ENCODE measurements at places on chromosomes 2 and 18. TPM values are rescaled to one million over a fixed set of nuclear protein-coding genes. Genes with fewer than 3 reads are reported as not detected.

LIMS3 gene
- total RNA-seq, result 3.4 TPM

TXNDC2 gene
- total RNA-seq, result not detected

TMEM169 gene
- 0.23 TPM for total RNA-seq

TMEM214 gene
- 24.7 TPM for total RNA-seq

SPC25 gene
- 0.17 TPM for total RNA-seq

ST8SIA3 gene
- total RNA-seq, result not detected

SANBR gene
- total RNA-seq, result 6.7 TPM

AGAP1 gene
- 18.2 TPM for total RNA-seq

CHN1 gene
- total RNA-seq, result 26.5 TPM

SPR gene
- 36.3 TPM for total RNA-seq

RBM44 gene
- 0.25 TPM for total RNA-seq

HOXD8 gene
- total RNA-seq, result not detected

LMAN2L gene
- 22.9 TPM for total RNA-seq

SCN9A gene
- 0.59 TPM for total RNA-seq

NEUROD1 gene
- total RNA-seq, result not detected

DNA sequence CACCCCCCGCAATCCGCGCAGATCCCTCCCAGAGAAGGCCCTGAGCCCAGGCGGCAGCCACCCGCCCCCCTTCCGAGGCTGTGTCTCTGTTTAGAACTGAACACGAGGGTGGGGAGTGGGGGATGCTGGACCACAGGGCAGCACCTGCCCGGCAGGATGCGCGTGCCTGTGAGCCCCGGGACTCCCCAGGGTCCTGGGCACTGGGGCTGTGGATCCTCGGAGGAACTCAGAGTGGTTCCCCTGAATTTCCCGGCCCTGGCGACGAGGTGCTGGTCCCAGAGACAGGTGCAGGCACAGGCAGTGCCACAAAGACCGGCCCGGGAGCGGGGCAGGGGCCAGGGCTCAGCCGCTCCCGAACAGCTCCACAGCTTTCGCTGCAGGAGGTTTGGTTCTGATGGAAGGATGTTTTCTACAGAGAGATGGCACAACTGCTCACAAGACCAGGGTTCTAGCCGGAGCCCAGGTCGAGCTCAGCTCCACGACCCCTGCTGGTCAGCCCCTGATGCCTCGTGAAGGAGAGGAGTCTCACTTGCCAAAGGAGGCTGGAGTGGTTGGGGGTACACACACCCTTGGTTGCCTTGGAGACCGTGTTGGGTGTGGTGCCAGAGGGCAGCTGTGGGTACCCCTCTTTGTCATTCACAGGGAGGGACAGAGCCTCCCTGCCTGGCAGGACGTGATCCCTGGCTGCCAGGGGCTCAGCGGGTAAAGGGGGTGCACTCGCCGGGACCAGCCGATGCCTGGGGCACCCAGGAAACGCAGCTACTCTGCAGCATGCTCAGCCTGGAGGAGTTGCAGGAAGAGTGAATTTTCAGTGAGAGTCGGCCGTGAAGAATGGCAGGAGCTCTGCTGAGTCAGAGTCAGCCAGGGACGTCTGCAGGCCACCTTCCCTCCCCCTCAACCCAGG lies 4.4 kb upstream of the NEU4 start:
- peaks cover 12% of the 10 kb centered on the region for H3K27me3 ChIP-seq
- no peak overlapping the region for H3K27ac ChIP-seq
- peak overlapping the region; percentile 28 for H3K4me3 ChIP-seq
- H3K4me1 ChIP-seq, result peaks cover 22% of the 10 kb centered on the region

- no peak overlapping the region for H3K4me3 ChIP-seq
- H3K27ac ChIP-seq, result no peak overlapping the region
- no peaks in the 10 kb centered on the region for H3K36me3 ChIP-seq
- no peaks in the 10 kb centered on the region for H3K27me3 ChIP-seq
- no peak for DNase-seq
- H3K4me1 ChIP-seq, result peaks cover 11% of the 10 kb centered on the region
Measured at GRCh38 chr2:236772220-236772837, 202.7 kb downstream of the ACKR3 start.

GRCh38 chr18:49904871-49905555 lies 91.7 kb upstream of the ACAA2 start:
- no peaks in the 10 kb centered on the region for H3K36me3 ChIP-seq
- no peak for DNase-seq
- no peak overlapping the region for H3K27ac ChIP-seq
- no peaks in the 10 kb centered on the region for H3K27me3 ChIP-seq
- no peaks in the 10 kb centered on the region for H3K4me1 ChIP-seq

DNA sequence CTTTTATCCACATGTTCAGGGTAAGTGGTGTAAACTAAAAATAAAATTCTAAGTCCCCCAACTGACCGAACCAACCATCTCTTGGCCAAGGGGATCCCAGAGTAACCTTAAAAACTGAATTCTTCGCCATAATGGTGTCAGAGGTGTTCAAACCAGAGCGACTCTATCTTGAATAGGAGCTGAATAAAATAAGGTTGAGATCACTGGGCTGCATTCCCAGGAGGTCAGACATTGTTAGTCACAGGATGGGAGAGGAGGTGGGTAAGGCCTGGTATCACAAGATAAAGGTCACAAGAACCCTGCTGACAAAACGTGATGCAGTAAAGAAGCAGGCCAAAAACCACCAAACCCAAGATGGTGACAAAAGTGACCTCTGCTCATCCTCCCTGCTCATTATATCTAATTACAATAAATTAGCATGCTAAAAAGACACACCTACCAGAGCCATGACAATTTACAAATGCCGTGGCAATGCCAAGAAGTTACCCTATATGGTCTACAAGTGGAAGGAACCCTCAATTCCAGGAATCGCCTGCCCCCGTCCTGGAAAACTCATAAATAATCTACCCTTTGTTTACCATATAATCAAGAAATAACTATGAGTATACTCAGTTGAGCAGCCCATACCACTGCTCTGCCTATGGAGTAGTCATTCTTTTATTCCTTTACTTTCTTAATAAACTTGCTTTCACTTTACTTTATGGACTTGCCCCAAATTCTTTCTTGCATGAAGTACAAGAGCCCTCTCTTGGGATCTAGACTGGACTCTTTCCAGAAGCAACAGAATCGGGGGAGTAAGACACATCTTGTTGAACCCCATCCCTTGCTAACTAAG lies 302.4 kb downstream of the STK39 start:
- no peaks in the 10 kb centered on the region for H3K36me3 ChIP-seq
- H3K4me3 ChIP-seq, result no peak overlapping the region
- H3K4me1 ChIP-seq, result peaks cover 14% of the 10 kb centered on the region
- no peak overlapping the region for H3K27ac ChIP-seq
- no peak for DNase-seq
- no peaks in the 10 kb centered on the region for H3K27me3 ChIP-seq

DNA sequence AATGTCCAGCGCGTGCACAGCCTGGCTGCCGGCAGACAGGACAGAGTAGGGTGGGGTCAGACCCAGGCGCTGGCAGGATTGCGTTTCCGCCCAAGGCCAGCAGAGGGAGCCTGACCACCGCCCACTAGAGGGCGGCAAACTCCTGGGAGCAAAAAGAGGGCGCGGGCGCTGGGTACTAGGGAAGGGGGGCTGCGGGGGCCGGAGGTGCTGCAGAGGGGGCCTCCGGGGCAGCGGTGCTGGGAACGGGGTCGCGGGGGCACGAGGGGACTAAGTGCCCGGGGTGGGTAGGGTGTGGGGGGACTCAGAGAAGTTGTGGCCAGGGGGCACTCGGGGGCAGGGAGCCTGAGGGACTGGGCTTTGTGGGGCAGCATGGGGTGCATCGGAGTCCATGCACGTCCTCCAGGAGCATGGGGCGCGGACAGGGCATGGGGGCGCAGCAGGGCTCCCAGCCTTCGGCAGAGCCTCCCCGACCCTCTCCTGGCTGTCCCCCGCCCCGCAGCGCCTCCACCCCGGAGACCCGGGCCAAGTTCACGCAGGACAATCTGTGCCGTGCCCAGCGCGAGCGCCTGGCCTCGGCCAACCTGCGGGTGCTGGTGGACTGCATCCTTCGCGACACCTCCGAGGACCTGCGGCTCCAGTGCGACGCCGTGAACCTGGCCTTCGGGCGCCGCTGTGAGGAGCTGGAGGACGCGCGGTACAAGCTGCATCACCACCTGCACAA lies 3.2 kb downstream of the TEKT4 start:
- DNase-seq, result no peak
- H3K27me3 ChIP-seq, result no peaks in the 10 kb centered on the region
- no peak overlapping the region for H3K27ac ChIP-seq
- H3K4me1 ChIP-seq, result no peaks in the 10 kb centered on the region

- H3K4me3 ChIP-seq, result no peak overlapping the region
- no peaks in the 10 kb centered on the region for H3K4me1 ChIP-seq
- H3K27ac ChIP-seq, result no peak overlapping the region
- no peaks in the 10 kb centered on the region for H3K36me3 ChIP-seq
- H3K27me3 ChIP-seq, result no peaks in the 10 kb centered on the region
Measured at GRCh38 chr18:72197591-72197990, 346.6 kb downstream of the CBLN2 start.

DNA sequence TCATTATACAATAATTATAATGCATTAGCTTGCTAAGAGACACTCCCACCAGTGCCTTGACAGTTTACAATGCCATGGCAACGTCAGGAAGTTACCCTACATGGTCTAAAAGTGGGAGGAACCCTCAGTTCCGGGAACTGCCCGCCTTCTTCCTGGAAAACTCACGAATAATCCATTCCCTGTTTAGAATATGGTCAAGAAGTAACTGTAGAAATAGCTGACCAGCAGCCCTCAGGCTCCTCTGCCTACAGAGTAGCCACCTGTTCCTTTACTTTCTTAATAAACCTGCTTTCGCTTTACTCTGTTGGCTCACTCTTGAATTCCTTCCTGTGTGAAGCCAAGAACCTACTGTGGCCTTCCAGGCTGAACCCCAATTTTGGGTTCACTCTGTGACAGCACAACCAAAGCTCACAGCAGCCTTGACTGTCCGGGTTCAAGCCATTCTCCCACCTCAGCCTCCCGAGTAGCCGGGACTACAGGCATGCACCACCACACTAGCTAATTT lies 20.0 kb upstream of the PTPN2 start:
- no peaks in the 10 kb centered on the region for H3K4me1 ChIP-seq
- no peak overlapping the region for H3K27ac ChIP-seq
- H3K4me3 ChIP-seq, result no peak overlapping the region
- H3K27me3 ChIP-seq, result peaks cover 8% of the 10 kb centered on the region
- H3K36me3 ChIP-seq, result no peaks in the 10 kb centered on the region

- no peak for DNase-seq
- peaks cover 11% of the 10 kb centered on the region for H3K27me3 ChIP-seq
- H3K4me1 ChIP-seq, result no peaks in the 10 kb centered on the region
- no peak overlapping the region for H3K27ac ChIP-seq
- H3K4me3 ChIP-seq, result no peak overlapping the region
Measured at GRCh38 chr2:175450029-175450760, 268.7 kb upstream of the ATP5MC3 start.

DNA sequence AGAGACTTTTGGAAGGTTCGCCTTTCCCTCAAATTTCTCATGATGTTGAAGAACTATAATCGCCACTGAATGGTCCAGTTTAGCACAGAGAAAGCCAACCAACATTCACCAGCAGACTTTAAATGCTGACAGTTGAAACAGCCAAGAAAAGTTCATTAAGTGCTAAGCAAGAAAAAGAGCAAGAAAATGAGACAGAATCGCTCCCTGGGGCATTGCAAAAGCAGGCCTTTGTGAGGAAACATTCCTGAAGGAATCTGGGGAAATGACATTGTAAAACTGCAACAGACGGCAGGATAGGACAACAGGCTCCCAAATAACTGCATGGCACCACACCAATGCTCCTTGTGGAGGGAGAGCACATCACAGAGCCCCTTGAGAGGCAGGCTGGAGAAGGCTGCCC lies 269.3 kb upstream of the ID2 start:
- H3K27ac ChIP-seq, result no peak overlapping the region
- no peak overlapping the region for H3K4me3 ChIP-seq
- peaks cover 11% of the 10 kb centered on the region for H3K4me1 ChIP-seq
- DNase-seq, result peak; percentile 27
- no peaks in the 10 kb centered on the region for H3K27me3 ChIP-seq

DNA sequence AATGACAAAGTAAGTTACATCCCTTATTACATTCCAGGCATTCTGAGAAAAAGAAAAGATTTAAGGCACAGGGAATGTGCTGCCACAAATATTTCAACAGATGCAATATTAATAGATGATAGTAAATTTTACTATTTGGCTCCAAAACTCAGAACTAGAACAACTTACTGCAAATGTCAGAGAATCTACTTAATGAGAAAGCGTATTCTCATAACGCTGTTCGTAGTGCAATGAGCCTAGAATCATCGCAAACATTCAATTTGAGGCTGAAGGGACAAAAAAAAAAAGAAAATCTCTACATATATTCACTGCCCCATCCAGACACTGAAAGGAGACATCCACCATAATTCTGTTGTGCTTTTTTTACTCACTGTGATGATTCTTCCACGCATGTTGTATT lies 272.1 kb upstream of the DOK6 start:
- H3K27ac ChIP-seq, result no peak overlapping the region
- no peaks in the 10 kb centered on the region for H3K4me1 ChIP-seq
- no peak for DNase-seq
- H3K4me3 ChIP-seq, result no peak overlapping the region
- no peaks in the 10 kb centered on the region for H3K27me3 ChIP-seq

DNA sequence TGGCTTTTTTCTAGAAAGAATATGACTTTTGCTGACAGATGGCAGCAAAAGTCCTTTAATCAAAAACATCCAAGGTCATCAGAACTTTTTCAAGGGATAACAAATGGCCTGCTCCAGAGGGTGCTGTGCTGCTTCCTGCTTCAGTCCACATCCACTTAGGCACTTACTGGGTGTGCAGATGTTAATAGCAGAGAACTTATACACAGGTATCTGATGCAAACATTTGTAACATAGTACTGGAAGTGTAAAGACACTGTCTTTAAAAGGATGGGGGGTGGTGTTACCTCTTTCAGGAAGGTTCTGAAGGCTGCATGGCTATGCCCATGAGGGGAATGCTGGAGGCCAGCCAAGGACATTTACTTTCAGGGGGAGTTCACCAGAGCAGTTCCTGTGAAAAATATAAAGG lies 5.5 kb downstream of the HOXD8 start:
- no peaks in the 10 kb centered on the region for H3K36me3 ChIP-seq
- peaks cover 13% of the 10 kb centered on the region for H3K4me1 ChIP-seq
- no peak overlapping the region for H3K4me3 ChIP-seq
- no peak overlapping the region for H3K27ac ChIP-seq
- no peak for DNase-seq

DNA sequence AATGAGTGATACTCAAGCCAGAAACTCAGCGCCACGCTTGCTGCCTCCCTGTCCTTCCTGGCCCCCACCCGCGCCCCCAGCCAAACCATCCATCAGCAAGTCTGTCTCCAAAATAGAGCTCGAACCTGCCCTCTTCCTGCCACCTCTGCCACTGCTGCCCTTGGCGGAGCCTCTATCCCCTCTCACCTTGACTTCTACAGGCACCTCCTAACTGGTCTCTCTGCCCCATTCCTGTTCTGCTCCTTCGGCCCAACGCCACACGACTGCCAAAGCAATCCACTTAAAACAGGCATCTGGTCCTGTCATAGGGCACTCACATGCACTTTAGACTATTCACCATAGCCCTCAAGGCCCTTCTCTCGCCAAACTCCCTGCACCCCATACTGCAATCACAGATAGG lies 210.3 kb upstream of the SMAD2 start:
- no peak for DNase-seq
- H3K4me1 ChIP-seq, result peaks cover 44% of the 10 kb centered on the region
- no peak overlapping the region for H3K4me3 ChIP-seq

GRCh38 chr18:24075767-24076597 lies 61.4 kb downstream of the TTC39C start:
- DNase-seq, result peak; percentile 76
- no peaks in the 10 kb centered on the region for H3K4me1 ChIP-seq
- H3K27me3 ChIP-seq, result no peaks in the 10 kb centered on the region
- H3K36me3 ChIP-seq, result peaks cover 21% of the 10 kb centered on the region
- no peak overlapping the region for H3K4me3 ChIP-seq

- no peak overlapping the region for H3K27ac ChIP-seq
- H3K4me1 ChIP-seq, result no peaks in the 10 kb centered on the region
- no peak overlapping the region for H3K4me3 ChIP-seq
- DNase-seq, result no peak
Measured at GRCh38 chr2:224416656-224417360, 14.9 kb upstream of the FAM124B start.

Measured in heart right ventricle (tissue), 16 donors.